Foreskin keratinocyte (primary cell): ENCODE measurements at places on chromosomes 5 and 9.

DNA sequence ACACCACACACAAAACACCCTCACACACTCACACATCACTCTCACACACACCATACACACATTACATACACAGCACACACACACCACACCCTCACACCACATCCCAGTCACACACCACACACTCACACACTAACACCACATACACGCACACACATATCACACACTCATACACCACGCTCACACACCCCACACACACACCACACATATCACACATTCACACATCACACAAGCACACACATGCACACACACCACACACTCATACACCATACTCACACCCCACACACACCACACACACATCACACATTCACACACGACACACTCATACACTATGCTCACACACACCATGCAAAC lies 543 bp upstream of the UBE2QL1 start:
- DNase-seq, result no peak

GRCh38 chr5:108334225-108334624 lies 47.7 kb downstream of the FBXL17 start:
- no peak for DNase-seq

- peak; percentile 11 for DNase-seq
Measured at GRCh38 chr9:23850242-23850689, 24.2 kb upstream of the ELAVL2 start.

GRCh38 chr5:139494832-139495231 lies 12.3 kb upstream of the STING1 start:
- DNase-seq, result no peak

DNA sequence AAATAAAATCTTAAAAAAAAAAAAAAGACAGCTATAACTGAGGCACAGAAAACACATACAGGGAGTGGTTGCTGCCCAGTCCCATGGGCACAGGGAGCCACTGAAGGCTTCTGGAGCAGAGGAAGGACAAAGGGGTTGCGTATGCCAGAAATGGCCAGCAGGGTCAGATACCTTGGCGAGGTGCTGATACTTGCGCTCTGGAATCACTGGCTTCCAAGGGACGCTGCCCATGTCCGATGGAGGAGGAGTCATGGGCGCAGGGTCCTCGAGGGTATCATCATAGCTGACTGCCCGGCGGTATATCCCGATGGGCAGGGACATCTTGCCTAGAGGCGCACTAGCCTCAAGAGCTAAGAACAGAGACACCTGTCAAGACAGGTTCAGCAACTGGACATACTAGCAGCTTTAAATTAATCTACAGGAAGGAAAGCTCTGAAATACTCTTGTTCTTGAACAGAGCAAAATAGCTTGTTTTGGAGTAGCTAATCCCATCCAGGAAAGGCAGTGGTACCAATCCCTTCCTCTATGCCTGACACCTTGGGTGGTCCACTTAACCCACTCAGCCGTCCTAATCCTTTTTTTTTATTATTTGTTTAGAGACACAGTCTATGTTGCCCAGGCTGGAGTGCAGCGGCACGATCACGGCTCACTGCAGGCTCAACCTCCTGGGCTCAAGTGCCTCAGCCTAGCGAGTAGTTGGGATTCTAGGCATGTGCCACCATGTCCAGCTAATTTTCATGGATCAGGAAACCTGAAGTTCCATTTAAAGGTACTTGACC lies 6.0 kb downstream of the KIAA1191 start:
- DNase-seq, result no peak

GRCh38 chr5:5124231-5124630 lies 15.9 kb upstream of the ADAMTS16 start:
- no peak for DNase-seq

GRCh38 chr5:91025449-91025848 lies 357.7 kb downstream of the ARRDC3 start:
- DNase-seq, result no peak

DNA sequence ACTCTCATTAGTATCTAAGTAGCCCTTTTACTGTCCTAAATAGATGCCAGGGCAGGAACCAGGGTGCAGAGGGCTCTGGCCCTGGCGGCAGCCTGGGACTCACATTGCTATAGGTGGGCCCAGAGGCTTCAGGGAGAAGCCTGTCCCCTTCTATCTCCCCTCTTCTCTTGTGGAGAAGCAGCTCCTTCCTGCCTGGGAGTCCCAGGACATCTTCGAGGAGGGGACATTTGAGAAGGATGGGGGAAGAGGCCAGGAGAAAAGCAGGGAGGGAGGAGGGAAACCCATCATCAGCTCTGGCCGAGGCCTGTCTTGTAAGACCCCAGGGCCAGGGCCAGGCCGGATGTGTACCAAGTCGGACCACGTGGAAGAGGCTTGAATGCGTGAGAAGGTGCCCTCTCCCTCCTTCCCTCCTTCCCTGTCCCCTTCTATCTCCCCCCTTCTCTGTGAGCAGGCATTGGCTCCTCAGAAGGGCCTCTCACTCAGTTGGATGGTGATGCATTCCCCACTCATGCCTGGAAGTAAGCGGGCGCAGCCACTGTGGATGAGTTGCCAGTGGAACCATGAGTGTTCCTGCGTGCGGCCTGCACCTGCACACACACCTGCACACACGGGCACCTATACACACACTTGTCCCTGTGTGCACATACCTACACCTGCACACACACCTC lies 20.7 kb upstream of the LPCAT1 start:
- no peak for DNase-seq

DNA sequence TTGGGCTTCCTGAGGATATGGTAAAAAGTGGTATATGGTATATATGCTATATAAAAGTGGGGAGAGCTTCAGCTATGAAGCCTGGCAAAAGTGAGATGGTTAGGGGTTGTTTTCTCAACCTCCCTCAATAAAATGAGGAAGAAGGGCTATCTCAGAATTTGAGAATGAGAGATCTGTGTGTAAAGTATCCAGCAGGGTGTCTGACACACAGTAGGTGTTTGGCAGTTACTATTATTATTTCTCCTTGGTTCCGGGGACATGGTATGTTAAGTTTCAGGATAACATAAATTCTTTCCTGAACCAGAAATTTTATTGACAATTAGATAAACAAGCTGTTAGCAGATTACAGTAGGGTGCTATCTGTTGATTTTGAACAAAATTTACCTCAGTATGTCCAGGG lies 94.1 kb downstream of the DENND1A start:
- DNase-seq, result no peak
